ENCODE measurements at places on chromosomes 4 and X. TPM values are rescaled to one million over a fixed set of nuclear protein-coding genes. Genes with fewer than 3 reads are reported as not detected.
A peak's percentile ranks its signal among the peaks of the same experiment; 100 is the strongest.

Gene HGFAC
- 1.2 TPM for total RNA-seq

Gene AKAP14
- 0.92 TPM for total RNA-seq

DNA sequence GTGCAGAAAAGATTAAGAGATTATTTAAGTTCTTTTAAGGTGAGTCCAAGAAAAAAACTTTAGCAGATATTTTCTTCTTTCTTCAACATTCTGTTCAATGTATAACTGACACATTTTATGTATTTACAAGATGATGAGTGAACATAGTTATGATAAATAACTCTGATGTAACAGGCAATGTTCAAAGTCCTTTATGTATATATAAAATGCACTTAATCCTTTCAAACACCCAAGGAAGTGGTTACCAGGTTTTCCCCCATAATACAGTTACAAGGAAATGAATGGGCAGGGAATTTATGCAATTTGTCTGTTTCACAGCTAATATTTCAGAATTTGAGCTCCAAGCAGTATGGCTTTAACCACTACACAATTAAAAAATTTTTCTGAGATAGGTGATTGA, 8.2 kb downstream of the CXCL3 start:
- no peak for DNase-seq

DNA sequence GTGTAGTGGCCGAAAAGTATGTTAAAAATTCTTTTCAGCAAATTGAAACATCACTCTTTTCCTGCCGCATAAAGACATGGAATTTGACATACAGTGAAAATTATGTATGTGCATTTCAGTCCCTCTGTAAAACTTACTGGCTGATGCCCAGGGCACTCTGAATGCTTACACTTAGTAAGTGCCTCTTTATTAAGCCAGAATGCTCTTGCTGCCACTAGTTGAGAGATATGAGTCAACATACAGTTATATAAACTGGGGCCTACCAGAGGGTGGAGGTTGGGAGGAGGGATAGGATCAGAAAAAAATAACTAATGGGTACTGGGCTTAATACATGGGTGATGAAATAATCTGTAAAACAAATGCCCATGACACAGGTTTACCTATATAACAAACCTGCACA, 38.1 kb upstream of the TRPC5 start:
- no peak for DNase-seq

GRCh38 chr4:87824352-87824751, 8.4 kb upstream of the MEPE start:
- no peak for DNase-seq

Gene UTP3
- 29.1 TPM for total RNA-seq

- no peak for DNase-seq
Measured at GRCh38 chrX:1182211-1182610, 30.2 kb downstream of the CRLF2 start.

Gene ARL9
- 1.1 TPM for total RNA-seq

- no peak for DNase-seq
Measured at GRCh38 chr4:165094873-165095272, 17.8 kb downstream of the TMEM192 start.

DNA sequence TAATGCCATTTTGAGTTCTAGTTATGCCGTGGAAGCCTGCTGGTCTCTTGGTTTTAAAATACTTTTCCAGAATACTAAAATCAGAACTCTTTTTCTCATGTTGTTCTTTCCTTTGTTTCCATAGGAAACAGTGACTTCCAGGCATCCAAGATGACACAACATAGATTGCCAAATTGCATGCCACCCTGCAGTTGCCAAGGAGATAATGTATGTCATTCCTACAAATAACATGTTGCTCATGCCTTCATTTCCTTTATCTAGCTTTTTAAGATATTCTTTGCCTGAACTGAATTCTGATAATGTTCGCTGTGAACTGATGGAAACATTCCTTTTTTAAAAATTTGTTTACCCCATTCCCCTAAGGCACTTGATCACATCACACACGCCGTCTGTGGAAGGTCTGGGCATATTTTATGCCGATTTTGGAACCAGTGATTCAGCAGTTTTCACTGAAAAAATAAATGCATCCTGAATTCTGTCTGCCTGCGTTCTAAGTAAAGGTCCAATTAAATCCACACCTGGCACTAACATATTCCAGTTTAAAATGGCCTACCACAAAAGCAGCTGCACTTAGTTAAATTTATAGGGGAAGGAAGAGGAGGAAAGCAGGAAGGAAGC, 38.0 kb upstream of the COX7B2 start:
- DNase-seq = no peak

GRCh38 chrX:53445977-53446376, 11.8 kb upstream of the HSD17B10 start:
- no peak for DNase-seq

DNA sequence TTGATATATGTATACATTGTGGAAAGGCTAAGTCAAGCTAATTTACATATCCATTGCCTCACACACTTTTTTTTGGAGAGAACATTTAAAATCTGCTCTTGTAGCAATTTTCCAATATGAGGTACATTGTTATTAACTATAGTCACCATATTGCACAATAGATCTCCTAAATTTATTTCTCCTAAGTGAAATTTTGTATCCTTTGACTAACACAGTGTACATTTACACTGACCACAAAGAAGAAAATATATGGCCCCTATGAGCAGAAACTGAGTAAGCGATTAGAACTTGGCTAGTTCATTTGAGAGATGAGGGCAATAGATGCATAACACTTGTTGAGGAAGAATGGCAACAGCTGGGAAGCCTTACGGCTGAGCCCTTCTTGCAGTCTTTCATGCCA, 20.3 kb upstream of the GUCY1B1 start:
- no peak for DNase-seq

Gene FGF13
- total RNA-seq = 13.4 TPM

DNA sequence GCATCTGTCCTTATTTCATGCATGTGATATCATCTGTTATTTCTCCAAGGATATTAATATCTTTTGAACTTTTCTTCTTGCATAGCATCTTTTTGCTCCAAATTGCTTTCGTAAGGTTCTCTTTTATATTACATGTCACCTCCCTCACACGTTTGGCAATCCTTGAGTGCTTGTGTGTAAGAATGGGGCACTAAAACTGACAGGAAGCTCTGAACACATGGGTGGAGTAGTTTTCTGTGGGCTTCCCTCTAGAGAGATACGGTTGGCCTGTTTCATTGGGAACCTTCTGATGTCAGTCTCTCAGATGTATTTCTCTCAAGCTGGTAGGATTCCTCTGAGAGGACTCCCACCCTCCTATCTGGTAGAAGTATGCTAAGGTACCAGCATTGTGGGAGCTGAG, 223.0 kb downstream of the MID1 start:
- DNase-seq = no peak

Gene WDR17
- total RNA-seq = 6.1 TPM

Gene SPANXD
- not detected for total RNA-seq

GRCh38 chr4:173698557-173699262, 168.7 kb upstream of the HAND2 start:
- no peak for DNase-seq

Gene NEK1
- total RNA-seq = 17.7 TPM

DNA sequence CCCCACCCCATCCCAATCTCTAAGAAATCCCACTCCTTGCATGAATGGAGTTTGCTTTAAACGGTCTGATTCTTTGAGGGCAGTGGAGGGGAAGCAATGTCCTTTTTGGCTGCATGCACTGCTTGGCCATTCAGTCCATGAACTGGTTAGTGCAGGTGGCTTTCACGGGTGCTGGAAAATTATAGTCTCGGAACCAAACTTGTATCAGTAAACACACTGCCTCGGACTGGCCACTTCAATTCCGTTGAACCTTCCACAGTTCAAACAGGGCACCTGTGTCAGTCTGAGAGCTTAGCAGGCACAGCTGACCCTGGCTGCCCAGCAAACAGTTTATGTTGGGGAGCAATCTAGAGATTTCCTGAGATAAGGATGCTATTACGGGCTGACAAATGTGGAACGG, 255.6 kb downstream of the DHX15 start:
- no peak for DNase-seq

DNA sequence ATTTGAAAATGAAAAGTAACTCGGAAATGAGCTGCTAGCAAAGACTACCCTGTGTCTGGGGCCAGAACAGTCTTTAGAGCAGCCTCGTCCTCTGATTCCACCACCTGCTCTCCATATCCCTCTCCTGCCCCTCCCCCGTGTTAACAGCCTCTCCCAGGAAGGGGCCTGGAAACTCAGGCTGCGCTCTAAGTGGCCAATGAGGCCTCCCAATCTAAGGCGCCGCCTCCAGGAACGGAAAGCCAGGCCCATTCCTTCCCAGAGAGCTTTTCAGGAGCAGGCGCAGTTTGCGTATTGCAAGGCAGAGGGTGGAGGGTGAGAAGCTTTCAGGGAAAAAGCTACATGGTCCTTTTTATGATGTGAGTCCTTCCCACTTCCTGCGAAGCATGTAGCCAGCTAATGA, 31.2 kb downstream of the RS1 start:
- DNase-seq = no peak

DNA sequence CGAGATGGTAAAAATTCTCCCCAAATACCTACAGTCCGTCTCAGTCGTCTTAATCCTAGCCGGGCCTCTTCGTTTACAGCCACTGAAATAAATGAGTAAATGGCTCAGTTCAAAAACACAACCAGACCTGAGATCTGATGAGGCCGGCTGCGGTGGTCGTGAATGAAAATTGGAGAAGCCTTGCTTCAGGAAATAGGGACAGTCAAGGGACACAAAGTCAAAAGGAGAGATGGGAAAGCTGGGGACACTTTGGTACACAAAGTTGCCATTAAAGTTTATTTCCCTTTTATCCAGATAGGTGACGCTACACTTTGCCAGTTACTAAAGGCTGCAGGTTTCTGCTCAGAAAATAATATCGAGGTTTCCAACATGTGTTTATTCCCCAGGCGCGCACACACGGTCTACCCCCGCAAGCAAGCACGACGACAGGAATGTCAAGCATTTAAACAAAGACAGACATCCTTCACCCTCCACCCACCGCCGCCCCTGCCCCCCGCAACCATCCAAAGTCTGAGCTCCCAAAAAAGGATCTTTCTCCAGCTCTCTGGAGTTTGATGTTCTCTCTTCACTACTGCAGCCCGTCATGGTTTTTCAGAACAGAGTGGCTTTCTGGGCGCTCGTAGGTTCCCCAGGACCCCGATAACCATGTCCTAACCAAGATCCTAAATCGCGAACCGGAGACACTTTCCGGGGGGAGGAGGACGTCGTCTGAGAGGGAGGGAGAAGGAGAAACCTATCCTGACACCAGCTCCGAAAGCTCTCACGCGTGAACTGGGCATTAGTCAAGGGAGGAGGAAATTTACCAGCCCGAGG, 1.3 kb upstream of the PCDH7 start:
- no peak for DNase-seq

Gene CSN1S1
- total RNA-seq = not detected

GRCh38 chr4:145912376-145912775, 26.2 kb downstream of the ZNF827 start:
- DNase-seq = no peak

DNA sequence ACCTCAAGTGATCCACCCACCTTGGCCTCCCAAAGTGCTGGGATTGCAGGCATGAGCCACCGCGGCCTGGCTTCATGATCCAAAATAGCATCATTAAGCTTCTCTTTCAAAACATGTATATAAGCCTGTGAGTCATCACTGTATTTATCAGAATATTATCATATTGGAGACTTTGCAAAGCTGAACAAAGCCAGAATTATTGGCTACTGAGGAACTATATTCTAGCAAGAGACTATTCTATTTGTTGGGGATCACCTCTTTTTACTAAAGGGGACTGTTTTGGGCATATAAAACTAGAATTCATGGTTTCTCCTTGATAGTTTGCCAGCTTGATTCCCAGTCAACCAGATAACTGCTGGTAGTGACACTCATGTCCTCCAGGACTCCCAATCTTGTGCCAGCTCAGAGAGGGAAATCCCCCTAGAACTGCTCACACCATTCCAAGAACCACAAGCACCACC, 40.1 kb downstream of the TET2 start:
- DNase-seq = no peak

- DNase-seq = peak; percentile 65
Measured at GRCh38 chr4:158043971-158044618, 128.7 kb downstream of the GASK1B start.

DNA sequence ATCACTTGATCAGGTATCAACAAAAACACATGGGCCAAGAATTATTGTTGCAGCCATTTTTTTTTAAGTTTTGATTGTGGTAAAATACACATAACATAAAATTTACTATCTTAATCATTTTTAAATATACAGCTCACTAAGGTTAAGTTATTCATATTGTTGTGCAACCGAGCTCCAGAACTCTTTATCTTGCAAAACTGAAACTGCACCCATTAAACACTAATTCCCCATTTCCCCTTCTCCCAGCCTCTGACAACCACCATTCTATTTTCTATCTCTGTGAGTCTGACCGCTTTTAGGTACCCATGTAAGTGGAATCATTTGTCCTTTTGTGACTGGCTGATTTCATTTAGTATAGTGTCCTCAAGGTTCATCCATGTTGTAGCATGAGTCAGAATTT, 126.2 kb upstream of the NDP start:
- DNase-seq = no peak

GRCh38 chr4:159018062-159018629, 84.7 kb upstream of the RAPGEF2 start:
- DNase-seq = no peak

GRCh38 chr4:47930971-47931804, 16.8 kb upstream of the NFXL1 start:
- no peak for DNase-seq

DNA sequence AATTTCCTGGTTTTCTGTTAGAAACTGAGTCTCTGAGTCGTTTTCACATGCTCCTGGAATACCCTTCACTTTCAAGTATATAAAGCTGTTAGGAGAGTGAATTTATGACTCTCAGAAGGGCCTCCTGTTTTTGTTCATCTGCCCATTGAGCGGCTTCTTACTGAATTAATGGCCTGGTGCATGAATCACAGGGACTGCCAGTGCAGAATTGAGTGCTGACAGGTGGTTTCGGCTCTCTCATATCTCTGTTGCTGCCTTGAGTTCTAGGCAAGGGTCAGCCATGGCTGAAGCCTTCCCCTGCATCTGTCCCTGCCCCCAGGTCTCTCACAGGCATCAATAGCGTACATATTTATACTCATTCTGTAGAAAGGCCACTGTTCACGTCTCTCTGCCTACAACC, 22.7 kb upstream of the SEPSECS start:
- no peak for DNase-seq

DNA sequence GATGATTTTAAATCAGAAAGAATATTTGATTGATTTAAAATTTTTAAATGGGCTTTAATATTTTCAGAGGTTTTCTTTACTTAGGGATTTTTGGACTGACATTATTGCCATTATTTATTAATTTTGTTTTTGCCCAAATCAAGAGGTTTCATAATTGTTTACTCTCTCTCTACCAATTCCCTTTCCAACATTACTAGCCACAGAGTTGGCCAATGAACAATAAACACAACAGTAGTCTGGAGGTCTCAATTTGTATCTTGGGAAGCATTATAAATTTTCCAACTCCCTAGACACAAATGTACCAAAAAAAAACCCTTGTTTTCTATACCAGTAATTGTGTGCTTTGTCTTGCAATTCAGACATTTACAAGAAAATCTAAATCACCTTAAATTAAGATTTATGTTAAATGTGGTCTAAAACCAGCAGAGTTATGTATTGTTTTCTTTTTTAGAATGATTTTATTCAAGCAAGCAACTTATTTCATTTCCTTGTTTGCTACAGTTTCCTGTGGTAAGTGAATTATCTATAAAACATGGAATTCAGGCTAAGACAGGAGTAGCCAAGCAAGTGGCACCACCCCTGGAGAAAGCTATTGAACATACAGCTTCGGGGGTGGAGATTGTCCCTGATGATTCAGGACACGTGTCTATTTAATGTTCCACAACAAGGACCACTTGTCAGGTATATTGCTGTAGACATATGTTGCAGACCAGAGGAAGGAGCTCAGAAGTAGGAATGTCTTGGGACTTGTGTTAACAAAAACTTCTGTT, 622 bp downstream of the KLKB1 start:
- DNase-seq = no peak

GRCh38 chrX:48800574-48801279, 1.1 kb upstream of the HDAC6 start:
- no peak for DNase-seq

All from type B pancreatic cell (in vitro differentiated cells).